ENCODE measurements at places on chromosomes 11 and 22.

DNA sequence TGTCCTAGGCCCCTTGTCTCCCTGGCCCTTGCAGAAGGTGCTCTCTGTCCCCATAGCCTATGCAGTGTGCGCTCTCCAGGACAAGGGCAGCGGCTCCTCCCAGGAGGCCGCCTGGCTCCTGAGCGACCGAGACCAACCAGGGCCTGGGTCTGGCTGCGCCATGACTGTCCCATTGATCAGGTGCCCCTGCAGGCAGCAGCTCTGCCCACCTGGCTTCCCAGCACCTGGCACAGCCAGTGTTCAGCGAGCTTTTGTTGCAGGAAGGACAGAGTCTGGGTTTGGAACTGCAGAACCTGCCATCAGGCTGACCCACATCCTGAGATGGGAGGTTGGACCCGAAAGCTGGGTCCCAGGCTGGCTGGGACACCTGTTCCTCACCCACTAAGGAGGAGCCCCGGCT, 1001.1 kb downstream of the BRD1 start:
- DNase-seq, result no peak

GRCh38 chr11:15967966-15968365, 388.4 kb downstream of the SOX6 start:
- peak; percentile 24 for DNase-seq

DNA sequence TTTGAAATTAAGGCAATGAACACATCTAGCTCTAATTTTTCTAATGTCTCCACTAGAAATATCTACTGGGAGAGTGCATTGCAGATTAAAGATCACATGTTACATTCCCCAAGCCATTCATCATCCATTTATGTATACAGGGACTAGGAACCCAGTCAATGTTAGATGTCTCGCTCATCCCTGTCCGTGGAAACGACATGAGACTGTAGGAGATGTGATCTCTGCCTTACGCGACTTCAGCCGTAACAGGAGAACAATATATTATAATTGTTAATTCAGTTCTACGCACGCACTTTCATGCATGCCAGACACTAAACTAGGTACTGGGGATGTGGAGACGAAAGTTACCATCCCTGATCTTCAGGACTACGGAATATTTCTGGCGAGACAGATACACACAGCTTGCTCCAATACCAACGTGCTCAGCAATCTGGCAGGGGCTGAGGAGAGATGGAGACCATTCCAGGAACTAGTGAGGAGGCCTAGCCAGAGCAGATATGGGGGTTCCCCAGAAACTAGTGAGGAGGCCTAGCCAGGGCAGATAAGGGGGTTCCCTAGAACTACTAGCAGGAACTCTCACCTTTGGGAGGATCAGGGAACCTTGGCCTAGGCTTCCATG, 706 bp downstream of the DCPS start:
- DNase-seq, result peak; percentile 48

DNA sequence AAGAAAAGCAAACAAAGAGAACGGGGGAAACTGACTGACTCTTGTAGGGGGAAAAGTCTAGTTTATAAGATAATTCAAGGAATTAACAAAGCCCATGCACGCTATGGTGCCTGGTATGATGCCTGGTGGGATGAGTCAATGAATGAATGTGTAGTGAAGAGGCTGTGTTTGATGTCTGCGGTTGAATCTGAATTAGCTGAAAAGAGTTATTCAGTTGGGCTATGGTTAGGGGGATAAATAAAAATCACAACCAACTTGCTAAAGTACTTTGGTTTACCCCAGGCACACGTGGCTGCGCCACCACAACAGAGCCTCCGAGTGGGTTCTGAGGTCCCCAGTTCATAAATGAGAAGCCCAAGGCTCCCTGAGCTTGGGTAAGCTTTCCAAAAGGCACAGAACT, 369.3 kb upstream of the SYN3 start:
- DNase-seq, result no peak

GRCh38 chr22:48665311-48665995, 1162.2 kb downstream of the BRD1 start:
- DNase-seq, result no peak

DNA sequence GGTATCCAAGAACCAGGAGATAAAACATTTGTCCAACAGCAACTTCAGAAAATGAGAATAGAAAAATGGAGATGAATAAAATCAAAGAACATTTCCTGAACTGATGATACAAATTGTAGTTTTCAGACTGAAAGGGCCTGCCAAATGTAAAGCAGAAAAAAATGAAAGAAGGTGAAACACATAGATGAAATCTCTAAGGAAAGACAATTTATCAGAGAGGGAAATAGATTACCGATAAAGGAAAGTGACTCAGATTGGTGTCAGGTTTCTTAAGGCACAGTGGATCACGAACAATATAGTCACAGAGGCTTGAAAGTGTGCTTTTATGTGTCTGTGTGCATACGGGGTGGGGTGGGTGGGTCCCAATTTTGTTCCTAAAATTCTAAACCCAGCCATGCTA, 4.1 kb upstream of the STT3A start:
- DNase-seq, result no peak

- no peak for DNase-seq
These were observed 1404.8 kb downstream of the LRRC4C start for GRCh38 chr11:40054631-40055030.

GRCh38 chr11:26276798-26277424, 55.0 kb upstream of the ANO3 start:
- DNase-seq, result peak; percentile 60

DNA sequence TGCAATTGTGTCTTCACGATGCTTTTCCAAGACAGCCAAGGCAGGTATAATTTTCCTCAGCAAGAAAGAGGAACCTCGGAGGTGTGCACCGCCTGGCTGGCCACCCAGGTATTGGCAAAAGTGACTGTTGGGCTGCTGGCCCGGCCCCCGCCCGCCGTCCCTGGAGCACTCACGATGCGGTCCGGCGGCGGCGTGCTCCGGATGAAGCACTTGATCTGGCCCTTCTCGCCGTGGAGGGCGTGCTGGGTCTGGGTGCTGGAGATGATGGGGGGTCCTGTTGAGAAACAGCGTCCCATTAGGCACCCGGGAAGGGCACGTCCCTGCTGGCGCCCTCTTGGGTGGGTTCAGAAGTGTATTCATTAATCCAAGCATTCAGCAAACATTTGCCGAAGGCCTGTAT, 84.8 kb downstream of the ST3GAL4 start:
- no peak for DNase-seq

DNA sequence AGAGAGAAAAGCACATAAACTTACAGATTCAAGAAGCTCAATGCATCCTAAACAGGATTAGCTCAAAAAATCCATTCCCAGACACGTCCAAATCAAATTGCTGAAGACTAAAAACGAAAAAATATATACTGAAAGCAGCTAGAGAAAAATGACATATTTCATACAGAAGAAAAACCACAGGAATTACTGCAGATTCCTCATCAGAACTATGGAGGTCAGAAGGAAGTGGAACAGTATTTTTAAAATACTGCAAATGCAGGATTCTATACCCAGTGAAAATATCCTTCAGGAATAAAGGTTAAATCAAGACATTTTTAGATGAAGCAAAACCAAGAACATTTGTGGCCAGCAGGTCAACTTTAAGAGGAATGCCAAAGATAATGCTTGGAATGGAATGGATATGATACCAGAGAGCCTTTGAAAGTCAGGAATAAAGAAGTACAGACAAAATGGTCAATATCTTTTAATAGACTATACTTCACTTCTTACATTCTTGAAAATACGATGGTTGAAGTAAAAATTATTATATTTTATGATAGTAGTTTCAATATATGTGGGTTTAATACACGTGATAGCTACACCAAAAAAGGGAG, 352.9 kb downstream of the CTTN start:
- DNase-seq, result no peak

DNA sequence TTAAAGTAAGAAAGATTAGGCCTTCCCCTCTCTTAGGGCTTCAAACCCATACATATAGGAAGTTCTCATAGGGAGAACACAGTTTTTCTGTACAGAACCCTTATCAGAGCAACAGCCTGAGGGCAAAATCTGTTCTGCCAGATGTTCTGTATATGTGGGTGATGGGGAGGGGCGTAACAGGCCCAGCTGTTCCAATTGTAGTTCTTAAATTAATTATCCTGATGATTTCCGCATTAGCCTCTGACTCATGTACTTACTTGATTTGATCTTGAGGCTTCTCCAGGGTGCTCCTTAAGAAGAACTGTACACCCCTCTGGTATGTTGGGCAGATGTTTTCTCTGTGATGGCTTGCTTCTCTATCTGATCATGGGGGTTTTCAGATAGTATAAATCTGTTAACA, 123.1 kb upstream of the C11orf87 start:
- DNase-seq, result no peak

GRCh38 chr11:72375241-72375960, 58.9 kb downstream of the CLPB start:
- DNase-seq, result no peak

DNA sequence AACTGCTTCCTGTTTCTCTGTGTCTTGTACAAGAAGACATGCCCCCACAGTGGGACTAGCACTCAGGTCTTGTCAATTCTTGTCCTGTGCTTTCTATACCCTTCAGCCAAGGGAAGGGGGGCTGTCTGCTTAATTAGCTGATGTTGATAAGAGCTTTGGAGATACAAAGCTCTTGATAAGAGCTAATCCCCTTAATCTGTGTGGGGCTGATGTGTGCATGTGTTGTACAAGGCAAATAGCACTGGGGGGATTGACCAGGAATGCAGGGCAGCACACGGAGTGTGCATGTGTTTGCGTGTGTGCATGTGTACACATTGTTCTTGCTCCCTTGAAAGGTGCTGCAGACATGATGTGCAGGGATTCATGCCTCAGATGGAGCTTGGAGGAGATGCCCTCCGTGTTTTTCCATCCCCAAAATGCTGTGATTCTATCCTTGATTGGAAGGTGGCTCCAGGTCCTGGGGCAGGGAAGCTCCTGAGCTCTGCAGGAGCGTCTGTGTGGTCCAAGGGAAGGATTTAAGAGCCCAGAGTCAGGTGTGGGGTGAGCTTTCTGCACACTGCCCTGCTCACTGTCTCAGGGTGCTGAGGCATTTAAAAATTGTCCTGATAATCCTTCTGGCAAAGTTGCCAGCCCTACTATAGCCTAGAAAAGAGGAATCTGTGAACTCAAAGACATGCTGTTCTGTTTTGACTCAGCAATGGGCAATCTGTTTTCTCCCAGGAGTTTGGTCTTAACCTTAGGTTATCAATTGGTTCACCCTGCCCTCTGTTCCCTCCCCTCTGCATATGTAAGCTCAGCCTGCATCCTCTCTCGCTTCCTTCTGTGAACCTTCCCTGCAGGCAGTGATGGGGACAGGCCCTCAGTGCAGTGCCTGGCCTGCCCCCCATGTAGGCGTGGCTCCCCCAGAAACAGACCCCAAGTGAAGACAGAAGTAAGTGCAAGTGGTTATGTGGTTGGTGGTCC, 102.0 kb downstream of the GRIK4 start:
- no peak for DNase-seq

DNA sequence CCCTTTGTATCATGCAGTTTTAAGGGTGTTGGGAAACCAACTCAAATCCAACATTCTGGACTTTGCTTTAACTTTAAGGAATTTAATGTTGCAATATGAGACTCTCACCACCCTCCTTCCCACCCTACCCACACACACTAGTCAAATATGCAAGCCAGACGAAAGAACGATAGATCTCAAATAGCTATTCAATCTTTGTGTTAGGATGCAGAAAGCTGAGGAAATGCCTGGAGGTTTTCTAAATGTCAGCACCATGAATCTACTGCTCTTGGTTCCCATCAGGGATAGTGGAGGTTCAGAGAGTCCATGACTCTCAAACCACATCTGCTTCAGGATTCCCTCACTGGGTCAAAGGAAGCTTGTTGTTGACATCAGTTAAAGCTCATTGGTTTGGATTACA, 33.7 kb downstream of the EXPH5 start:
- DNase-seq, result no peak

- no peak for DNase-seq
These were observed 104.3 kb downstream of the RRAS2 start for GRCh38 chr11:14254533-14255237.

DNA sequence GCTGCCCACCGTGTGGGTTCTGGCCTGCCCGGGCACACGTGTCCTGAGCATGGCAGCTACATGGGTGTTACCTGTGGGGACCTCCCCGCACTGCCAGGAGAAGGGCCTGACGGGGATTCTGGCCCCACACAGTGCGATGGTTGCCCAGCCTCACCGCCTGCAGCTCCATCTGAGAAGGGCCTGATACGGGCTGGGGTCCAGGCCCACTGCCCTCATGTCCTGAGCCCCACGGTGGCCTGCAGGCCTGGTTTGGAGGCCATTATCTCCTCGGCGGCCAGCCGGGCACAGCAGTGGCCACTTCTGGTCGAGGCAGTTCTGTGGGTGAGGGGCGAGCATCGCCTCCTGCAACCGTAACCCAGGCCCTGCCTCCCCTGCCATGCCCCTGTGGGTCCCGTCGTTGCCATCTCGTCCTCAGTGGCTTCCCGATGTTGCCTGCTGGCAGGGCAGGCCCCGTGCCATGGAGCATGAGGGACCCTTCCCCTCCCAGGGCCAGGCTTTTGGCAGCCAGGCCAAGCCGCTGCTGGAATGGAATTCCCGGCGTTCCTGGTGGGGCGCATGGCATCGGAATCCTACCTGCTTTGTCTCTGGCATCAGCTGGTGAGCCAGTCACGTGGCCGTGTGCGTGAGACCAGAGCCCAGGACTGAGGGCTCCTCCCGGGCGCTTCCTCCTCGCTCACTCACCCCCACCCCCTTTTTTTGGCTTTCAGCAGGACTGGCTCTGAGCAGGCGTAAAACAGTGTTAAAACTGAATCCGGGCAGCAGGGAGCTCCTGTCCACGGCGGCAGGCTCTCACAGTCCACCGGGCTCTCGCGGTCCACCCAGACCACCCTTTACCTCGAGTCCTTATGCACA, 71.9 kb upstream of the PPARA start:
- DNase-seq, result no peak

DNA sequence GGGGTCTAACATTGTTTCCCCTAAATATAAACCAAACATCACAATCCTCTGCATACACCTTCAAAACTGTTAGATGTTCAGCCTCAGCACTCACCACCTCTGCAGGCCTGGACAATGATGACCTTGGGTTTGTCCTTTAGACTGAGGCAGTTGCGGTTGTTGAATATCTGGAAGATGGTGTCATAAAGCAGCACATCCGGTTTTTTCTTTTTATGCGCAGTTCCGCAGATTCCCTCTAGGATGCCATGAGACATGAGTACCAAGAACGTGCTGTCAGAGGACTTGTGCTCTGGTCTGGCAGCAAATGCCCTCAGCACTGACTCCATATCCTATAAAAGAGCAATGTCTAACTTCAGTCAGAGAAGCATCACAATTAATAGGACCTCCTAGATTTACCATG, 22.8 kb downstream of the CASP5 start:
- DNase-seq, result no peak

- DNase-seq, result no peak
These were observed 34.7 kb downstream of the RTN3 start for GRCh38 chr11:63716046-63716445.

DNA sequence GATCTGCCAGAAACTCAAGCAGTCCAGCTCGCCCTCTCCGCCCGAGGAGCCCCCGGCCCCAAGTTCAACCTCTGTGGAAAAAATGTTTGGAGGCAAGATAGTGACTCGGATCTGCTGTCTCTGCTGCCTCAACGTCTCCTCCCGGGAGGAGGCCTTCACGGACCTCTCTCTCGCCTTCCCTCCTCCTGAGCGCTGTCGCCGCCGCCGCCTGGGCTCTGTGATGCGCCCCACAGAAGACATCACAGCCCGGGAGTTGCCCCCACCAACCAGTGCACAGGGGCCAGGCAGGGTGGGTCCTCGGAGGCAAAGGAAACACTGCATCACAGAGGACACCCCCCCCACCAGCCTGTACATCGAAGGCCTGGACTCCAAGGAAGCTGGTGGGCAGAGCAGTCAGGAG, 20.8 kb downstream of the USP35 start:
- DNase-seq, result no peak

- DNase-seq, result no peak
These were observed 3.7 kb upstream of the MTCH2 start for GRCh38 chr11:47646019-47646418.
